ENCODE measurements at places on chromosomes 2 and 18.

- no peak for DNase-seq
Observed at GRCh38 chr2:128313091-128313836, 5.4 kb downstream of the HS6ST1 start.

- no peak for DNase-seq
Observed at GRCh38 chr2:86338778-86339295, 1.4 kb upstream of the REEP1 start.

GRCh38 chr18:49548229-49548636 lies 13.6 kb upstream of the LIPG start:
- DNase-seq: peak; percentile 92

DNA sequence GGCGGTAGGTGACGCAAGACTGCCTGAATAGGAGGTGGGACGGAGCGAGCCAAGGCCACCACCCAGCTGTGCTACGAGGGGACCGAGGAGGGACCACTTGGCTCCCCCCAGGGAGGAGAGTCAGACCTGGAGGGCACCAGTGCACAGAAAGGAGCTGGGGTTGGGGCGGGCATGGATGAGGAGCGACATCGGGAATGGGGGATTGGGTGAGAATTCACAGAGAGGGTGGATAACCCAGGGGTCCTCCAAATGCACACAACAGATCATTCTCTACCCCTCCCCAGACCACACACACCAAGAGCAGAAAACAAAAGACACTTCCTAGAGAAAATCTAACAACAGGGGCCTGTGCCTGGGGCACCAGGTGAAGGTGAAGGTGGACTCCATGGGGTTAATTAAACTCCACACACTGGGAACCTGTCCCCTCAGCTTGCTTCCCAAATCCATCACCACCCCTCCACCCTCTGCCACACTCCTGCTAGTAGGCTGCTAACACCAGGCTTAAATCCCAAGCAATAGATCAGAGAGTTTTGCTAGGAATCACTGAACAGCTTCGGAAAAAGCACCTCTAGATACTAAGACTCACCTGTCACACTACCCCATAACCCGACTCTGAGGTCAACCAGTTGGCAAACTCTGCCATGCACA lies 274.6 kb downstream of the EIPR1 start:
- DNase-seq: no peak

- no peak for DNase-seq
Observed at GRCh38 chr2:65914244-65914786, 481.9 kb upstream of the SPRED2 start.

DNA sequence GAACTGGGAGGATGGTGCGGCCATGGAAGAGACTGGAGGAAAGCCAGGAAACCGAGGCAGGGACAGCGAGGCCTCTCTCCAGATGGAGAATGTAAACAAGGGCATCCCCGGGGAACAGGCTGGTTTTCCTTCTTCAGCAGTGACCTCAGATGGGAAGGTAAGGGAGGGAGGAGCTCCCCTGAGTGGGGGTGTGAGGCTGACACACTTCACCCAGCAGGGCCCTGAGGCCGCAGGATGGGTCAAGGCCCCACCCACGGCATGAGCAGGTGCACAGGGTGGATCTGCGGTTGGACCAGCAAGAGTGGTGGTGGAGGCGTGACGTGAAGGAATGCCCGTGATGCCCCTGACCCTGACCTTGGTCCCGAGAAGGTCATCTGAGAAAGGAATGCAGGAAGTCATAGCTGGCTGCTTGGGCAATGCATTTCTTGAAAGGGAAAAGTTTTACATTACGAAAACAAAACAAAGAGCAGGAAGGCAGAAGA lies 48.1 kb downstream of the ADCY3 start:
- peak; percentile 58 for DNase-seq

GRCh38 chr2:17643031-17643615 lies 102.6 kb downstream of the VSNL1 start:
- DNase-seq: peak; percentile 98

GRCh38 chr2:39118786-39119499 lies 1.9 kb downstream of the SOS1 start:
- DNase-seq: peak; percentile 42

DNA sequence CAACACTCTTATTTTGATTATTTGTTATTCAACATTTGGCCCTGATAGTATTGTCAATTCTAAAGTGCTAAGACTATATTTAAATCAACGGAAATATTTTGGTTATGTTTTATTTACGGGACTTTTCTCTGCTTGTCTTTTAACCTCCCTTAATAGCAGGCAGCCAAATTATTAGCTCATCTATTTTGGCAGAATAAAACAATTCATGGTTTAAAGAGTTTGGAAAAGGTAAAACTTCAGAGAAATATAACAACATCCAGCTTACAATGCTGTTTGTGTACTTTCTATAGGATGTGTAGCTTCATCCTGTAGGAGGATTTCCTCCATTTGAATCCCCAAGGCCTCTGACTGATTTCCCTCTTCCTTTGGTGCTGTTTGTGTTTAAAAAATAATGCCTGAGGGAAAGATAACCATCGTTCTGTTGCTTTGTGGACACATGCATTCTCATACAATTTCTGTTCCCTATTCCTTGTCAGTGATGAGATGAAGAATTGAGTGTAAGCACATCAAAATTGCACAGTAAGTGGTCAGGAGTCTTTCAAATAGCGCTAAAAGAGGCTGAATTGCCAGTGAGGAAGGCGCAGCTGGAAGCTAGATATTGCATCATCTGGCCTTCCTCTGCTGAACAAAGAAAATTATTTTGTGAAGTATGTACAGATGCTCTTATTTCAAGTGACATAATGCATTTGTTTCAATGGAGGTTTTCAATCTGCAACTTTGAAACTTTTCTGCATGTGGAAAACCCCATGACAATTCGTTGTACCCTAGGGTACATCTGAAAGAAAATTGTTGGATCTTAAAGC lies 80.3 kb downstream of the CD28 start:
- DNase-seq: peak; percentile 70

- DNase-seq: peak; percentile 85
Observed at GRCh38 chr2:31337860-31338259, 76.7 kb downstream of the XDH start.

- no peak for DNase-seq
Observed at GRCh38 chr2:10309286-10309685, 6.6 kb downstream of the HPCAL1 start.

DNA sequence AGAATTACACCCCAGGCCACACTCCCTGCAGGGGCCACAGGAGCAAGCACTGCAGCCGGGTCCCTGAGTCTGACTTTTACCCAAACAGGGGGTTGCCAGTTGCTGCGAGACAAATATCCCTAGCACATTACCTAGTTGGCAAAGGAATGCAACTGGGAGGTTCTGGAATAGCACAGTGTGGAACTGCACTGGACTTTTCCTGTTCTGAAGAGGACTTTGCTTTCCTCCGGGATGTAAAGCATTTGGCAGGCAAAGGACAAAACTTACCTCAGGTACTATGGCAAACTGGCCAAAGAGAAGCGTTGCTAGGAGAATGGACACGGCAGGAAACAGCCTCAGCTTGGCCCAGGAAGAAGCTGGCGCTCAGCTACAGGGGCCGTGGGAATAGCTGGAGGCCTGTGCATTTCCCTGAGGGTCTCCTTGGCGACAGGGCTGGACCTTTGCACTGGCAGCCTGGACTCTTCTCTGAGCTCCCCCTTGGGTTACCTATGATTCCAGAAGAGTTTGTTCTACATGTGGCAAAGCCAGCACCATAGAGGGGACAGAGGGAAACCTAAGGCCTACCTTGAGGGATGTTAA lies 45.0 kb downstream of the BCL11A start:
- no peak for DNase-seq

- DNase-seq: no peak
Observed at GRCh38 chr2:220334210-220334609, 706.8 kb downstream of the SLC4A3 start.

DNA sequence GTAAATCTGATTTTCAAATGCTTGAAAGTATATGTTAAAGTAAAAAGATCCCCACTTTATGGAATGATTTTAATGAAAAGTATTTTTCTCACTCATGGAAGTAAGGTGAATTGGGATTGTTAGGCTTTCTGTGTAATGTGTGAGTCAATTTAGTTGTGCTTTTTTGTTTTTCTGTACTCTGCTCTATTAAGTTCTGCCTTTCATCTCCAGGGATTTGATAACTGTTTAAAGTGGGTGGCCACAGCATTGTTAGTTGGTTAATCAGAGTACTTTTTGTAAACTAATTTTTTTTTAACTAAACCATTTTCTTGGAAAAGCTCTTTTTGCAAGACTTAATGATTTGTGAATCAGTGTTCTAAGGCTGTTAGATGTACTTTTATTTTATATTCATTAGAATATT lies 76.8 kb downstream of the ABI2 start:
- no peak for DNase-seq

GRCh38 chr2:176645494-176645893 lies 376.3 kb downstream of the MTX2 start:
- DNase-seq: no peak

- DNase-seq: peak; percentile 33
Observed at GRCh38 chr2:127810156-127810618, 784 bp downstream of the WDR33 start.
